Hindlimb muscle (tissue), 1 donor: ENCODE measurements at places on chromosomes 2 and 18.

- DNase-seq: no peak
These were observed 347.2 kb upstream of the ZC3H15 start for GRCh38 chr2:186138845-186139244.

- DNase-seq: no peak
These were observed 105.6 kb downstream of the TTC32 start for GRCh38 chr2:19796035-19796695.

GRCh38 chr2:241858206-241859016 is at the start of gene PDCD1:
TSS of gene PDCD1 (minus strand) at chr2:241858894. CDS start at chr2:241858838, 56 bp downstream.
- DNase-seq: no peak

DNA sequence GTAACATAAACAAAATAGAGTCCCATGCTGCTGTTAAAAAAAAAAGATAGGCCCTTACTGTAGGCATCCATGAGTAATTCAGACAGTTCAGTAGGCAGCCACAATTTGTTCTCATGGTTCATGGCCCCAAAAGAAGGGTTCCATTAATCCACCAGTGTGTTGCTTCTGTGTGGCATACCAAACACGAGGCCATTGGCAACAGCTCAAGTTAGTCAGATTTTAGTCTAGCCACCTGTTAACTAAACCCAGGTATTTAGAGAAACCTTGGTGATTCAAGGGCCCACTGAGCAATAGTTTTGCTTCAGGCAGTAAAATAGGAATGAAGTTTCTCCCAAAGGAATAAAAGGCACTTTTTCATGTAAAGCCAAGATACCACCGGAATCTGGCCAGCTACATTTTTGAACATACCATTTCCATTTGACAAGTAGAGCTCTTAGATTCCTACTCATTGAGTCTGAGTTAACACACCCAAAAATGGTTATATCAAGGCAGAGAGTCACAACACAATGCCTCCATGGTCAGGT is 80.1 kb upstream of the SRD5A2 start:
- no peak for DNase-seq

DNA sequence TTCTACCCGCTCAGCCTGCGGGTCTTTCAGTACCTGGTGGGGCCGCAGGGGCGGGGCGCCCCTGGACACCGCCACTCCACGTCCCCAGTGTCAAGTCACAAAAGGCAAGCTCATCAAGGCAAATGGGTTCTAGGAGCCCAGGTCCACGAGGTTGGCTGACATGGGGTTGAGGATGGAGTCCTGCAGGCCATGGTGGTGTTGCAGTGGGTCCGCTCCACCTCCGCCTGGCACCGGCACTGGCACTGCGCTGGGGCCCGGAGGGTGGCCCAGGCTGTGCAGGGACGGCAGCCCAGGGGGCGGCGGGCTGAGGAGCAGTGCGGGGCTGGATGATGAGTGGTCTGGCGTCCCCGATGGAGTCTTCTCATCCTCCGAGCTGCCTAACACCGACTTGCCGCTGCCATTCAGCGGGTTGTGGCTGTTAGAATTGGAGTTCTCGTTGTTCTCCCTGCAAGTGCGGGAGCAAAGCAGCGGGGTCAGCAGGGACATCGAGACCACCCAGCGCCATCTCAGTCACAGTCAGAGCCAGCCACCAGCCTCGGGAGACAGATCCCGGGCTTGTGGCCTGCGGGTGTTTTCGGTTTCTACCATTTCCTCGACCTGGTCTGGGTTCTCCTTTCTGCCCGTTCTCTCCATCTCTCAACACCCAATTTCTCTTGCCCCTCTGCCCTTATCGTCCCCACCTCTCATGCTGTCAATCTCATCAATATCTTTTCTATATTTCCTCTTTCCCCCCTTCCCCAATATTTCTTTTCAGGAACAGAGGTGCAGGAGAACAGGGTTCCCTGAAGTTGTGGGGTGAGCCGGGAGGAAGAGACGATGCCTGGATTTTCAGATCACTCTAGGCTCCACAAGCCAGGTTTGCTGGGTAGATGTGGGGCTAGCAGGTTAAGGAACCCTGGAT is 3.0 kb downstream of the SIX2 start:
- no peak for DNase-seq

- no peak for DNase-seq
These were observed 50.2 kb upstream of the LRP1B start for GRCh38 chr2:142180820-142181533.

DNA sequence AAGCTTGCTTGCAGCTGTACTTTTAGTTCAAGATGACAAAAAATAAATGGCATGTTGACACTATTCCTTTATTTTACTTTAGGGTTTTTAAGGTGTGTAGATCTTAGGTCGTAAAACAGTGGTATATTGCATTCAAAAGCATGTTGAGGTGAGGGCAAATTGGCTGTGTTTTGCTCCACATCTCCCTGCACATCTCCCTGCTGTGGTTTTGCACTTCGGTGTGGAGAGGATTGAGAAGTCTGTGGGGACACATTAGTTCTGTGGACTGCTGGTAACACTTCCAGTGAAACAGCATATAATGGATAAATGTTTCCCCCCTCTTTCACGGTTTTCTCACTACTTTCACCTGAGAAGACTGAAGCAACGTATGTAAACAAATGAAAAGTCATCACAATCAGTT is 25.1 kb downstream of the C2orf74 start:
- no peak for DNase-seq

DNA sequence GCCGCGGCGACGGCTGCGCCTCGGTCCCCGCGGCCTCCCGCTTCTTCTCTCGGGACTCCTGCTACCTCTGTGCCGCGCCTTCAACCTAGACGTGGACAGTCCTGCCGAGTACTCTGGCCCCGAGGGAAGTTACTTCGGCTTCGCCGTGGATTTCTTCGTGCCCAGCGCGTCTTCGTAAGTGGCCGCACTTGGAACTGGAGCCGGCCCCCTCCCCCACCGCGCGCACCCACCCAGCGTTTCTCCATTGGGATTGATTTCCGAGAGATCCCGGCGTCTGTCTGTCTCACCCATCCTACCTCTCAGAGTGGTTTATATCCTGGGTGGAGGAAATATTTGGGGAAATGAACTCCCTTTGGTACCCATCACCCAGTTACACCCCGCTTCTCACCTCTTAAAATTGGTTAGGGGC is 498 bp downstream of the ITGAV start:
- peak; percentile 55 for DNase-seq
